Psoas muscle (tissue), 8 donors: ENCODE measurements at places on chromosomes 5 and 9.

GRCh38 chr5:179817470-179817840, 3.2 kb upstream of the SQSTM1 start:
- no peaks in the 10 kb centered on the region for H3K36me3 ChIP-seq
- peak; percentile 50 for DNase-seq
- no peaks in the 10 kb centered on the region for H3K27me3 ChIP-seq
- peaks cover 29% of the 10 kb centered on the region for H3K4me1 ChIP-seq
- peak overlapping the region; percentile 100 for H3K27ac ChIP-seq

DNA sequence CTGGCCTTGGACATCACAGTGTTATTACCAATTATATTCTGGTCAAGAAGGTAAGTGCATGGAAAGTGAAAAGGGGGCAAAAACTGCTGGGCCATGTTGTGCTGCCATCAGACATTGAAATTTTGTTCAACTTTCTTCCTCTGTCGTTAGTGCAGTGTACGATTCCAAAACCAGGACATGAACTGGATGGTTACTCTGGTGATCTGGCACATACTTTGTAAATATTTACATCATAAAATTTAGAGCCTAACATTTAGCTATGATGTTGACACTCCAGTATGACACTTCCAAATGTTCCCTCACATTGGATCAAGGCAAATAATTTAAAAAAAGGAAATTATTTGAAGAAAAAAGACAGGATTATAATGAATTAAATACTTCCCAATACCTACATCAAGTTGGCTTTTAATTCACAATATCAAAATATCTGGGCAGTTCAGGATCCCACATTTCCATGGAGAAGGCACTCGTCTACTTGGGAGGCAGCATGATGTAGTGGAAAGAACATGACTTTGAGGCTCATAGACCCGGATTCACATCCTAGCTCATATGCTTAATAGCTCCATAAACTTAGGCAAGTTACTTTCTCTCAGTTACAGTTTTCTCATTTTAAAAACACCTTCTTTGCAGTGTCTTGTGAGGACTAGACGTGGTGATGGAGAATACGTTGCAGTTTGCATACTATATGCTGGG, 342.5 kb upstream of the MPDZ start:
- H3K36me3 ChIP-seq: no peaks in the 10 kb centered on the region
- peaks cover 19% of the 10 kb centered on the region for H3K4me1 ChIP-seq
- no peaks in the 10 kb centered on the region for H3K27me3 ChIP-seq

DNA sequence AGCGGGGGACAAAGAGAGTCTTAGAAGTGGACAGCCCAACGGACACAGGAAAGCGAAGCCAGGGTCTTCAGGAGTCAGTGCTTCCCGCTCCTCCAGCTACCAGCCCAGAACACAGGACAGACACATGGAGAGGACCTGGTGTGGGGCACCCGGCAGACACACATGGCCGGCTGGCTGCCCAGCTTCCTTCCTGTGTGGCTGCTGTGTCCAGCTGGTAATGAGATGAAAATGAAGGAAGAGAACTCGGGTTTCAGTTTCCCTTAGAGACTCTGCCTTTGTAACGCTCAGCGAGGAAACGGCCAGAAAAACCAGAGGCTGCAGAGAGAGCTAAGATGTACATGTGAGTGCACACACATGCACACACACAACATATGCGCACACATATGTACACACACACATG, 87.5 kb downstream of the SECISBP2 start:
- H3K36me3 ChIP-seq: no peaks in the 10 kb centered on the region
- H3K4me3 ChIP-seq: no peak overlapping the region
- H3K27ac ChIP-seq: no peak overlapping the region
- DNase-seq: peak; percentile 47

DNA sequence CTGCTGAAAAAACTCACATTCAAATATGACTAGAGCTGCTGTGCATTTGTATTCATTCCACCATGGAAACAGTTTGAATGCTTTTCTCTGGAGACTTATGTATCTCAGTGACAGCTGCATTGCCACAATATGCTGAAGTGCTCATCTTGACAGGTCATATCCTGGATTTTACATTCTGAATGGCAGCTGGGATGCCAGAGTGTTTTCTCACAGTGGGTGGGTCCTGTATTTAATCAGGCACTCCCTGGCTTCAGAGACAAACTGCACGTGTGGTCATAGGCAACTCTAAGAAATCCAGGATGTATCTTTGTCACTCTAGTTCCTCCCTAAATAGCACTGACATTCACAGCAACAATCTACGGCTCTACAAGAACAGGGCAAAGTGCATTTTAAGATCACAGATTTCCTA, 75.6 kb downstream of the ST8SIA4 start:
- H3K27ac ChIP-seq: no peak overlapping the region
- no peak overlapping the region for H3K4me3 ChIP-seq
- H3K36me3 ChIP-seq: no peaks in the 10 kb centered on the region
- no peaks in the 10 kb centered on the region for H3K27me3 ChIP-seq
- H3K4me1 ChIP-seq: no peaks in the 10 kb centered on the region
- DNase-seq: no peak

- peaks cover 22% of the 10 kb centered on the region for H3K27me3 ChIP-seq
- no peaks in the 10 kb centered on the region for H3K36me3 ChIP-seq
- H3K4me3 ChIP-seq: no peak overlapping the region
- H3K4me1 ChIP-seq: no peaks in the 10 kb centered on the region
Observed at GRCh38 chr5:76406673-76407072, 3.6 kb downstream of the IQGAP2 start.

DNA sequence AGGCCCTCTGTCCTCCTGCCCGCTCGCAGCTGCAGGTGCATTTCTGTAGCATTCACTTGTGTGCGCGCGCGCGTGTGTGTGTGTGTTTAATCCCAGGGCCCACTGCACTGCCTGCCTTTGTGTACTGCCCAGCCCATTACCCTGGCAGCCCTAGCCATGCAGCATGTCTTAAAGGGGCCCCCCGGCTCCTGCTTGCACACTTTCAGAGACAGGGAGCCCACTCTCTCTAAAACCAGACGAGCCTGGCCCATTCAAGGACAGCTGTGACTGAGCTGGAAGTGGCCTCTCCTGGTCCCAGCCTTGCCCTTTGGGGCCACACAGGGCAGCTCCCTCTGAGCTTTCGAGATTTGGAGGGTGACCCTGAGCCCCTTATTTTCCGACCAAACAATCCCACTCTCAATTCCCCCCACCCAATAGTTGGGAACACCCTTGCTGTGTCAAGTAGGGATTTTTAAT, 98.9 kb downstream of the DAB2IP start:
- no peak overlapping the region for H3K27ac ChIP-seq
- no peaks in the 10 kb centered on the region for H3K27me3 ChIP-seq
- H3K36me3 ChIP-seq: no peaks in the 10 kb centered on the region
- no peak for DNase-seq

- H3K4me3 ChIP-seq: no peak overlapping the region
- no peaks in the 10 kb centered on the region for H3K27me3 ChIP-seq
- H3K4me1 ChIP-seq: peaks cover 5% of the 10 kb centered on the region
- H3K36me3 ChIP-seq: no peaks in the 10 kb centered on the region
- no peak for DNase-seq
- H3K27ac ChIP-seq: no peak overlapping the region
Observed at GRCh38 chr5:78603636-78604175, 44.9 kb downstream of the LHFPL2 start.

DNA sequence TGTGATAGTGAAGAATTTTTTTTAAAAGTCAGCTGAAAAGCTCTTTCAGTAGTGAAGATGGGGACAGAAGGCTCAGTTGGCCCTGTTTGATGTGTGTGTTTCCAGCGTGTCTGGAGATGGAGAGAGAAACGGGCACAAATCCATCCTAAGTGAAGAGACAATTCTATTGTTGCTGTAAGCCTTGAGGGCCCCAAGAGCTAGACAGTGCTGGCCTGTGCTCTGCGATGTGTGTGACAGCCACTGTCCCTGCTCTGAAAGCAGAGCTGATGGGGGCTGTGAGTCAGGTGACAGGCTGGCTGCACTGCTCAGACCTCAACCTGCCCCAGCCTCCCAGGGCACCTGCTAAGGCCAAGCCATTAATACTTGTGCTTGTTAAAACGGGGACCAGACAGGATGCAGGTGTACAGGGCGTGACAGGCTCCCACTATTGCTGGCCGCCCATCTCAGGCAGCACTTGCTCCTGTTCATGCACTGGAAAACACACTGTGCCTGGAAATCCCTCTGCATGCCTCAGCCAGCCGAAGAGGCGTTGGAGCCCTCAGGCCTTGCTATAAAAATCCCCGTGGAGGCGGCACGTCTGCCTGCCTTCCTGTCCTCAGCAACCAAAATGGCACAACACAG, 44.6 kb upstream of the SEMA4D start:
- H3K27ac ChIP-seq: no peak overlapping the region
- DNase-seq: no peak
- no peaks in the 10 kb centered on the region for H3K36me3 ChIP-seq
- no peak overlapping the region for H3K4me3 ChIP-seq
- no peaks in the 10 kb centered on the region for H3K4me1 ChIP-seq

DNA sequence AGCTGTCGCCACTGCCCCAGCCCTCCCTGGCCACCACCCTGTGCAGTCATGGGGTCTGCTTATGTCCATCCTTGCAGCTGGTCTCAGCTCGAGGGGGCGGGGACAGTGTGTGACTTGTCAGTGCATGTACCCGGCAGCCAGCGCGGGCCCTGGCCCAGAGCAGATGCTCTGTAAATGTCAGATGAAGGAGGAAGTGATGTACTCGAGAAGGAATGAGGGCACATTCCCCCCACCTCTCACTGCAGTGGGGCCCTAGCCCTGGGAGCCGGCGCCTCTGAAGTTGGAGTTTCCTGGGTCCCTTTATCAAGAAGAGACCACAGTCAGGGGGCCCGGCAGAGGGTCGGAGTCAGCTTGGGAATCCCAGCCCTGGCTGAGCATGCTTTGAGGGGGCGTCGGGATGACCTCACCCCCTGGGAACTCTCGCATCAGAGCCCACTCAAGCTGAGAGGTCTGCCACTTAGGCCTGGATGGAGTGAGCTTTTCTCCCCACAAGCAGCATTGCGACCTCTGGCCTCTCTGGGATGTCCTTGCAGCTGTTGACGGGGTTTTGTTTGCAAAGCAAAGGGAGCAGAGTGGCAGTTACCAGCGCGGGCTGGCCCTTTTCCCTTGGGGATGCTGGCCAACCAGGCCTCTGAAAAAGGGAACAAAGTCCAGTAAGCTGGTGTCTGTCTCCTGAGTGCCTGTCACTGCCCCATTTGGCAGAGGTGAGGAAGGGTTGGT, 19.0 kb downstream of the NEURL1B start:
- peak; percentile 88 for DNase-seq
- H3K27ac ChIP-seq: peak overlapping the region; percentile 65
- H3K36me3 ChIP-seq: no peaks in the 10 kb centered on the region
- H3K4me3 ChIP-seq: no peak overlapping the region

DNA sequence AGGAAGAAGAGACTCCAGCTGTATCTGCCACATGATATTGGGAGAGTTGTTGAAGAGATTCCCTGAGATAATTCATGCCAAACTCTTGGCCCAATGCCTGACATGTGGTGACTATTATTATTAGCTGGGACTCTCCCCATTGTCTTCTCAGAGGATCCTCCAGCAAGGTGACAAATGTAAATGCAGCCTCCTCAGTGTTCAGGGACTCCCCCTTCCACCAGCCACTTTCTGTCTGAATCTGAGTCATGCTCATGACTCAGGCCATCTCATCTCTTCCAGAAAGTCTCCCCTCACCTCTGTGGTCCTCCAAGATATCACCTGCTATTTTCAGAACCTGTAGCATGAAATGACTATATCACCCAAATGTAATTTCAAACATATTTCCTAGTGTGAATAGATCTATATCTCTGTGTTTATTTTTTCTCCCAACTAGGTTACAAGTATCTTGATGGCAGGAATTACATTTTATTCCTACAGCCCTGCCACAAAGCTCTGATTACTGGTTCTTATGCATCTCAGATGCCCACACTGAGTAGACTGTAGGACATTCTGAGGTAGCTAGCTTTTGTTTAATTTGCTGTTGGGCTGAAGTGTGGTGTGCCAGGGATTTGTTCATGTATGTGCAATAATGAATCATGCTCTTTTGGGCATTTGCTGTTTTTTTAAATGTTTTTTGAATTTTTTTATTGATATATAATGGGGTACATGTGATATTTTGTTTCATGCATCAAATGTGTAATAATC, 126.6 kb upstream of the IL12B start:
- H3K27me3 ChIP-seq: no peaks in the 10 kb centered on the region
- H3K4me1 ChIP-seq: no peaks in the 10 kb centered on the region
- no peak for DNase-seq
- H3K27ac ChIP-seq: no peak overlapping the region
- H3K4me3 ChIP-seq: no peak overlapping the region
- no peaks in the 10 kb centered on the region for H3K36me3 ChIP-seq

GRCh38 chr5:65790371-65791163, 68.6 kb downstream of the NLN start:
- DNase-seq: no peak
- H3K36me3 ChIP-seq: peaks cover 3% of the 10 kb centered on the region
- peaks cover 3% of the 10 kb centered on the region for H3K4me1 ChIP-seq
- no peak overlapping the region for H3K4me3 ChIP-seq

- no peak overlapping the region for H3K4me3 ChIP-seq
- H3K27me3 ChIP-seq: no peaks in the 10 kb centered on the region
- no peaks in the 10 kb centered on the region for H3K4me1 ChIP-seq
Observed at GRCh38 chr5:30401479-30402058, 791.9 kb upstream of the CDH6 start.

GRCh38 chr5:122153774-122154173, 24.4 kb downstream of the ZNF474 start:
- no peaks in the 10 kb centered on the region for H3K36me3 ChIP-seq
- H3K27me3 ChIP-seq: no peaks in the 10 kb centered on the region
- no peak overlapping the region for H3K4me3 ChIP-seq
- no peak for DNase-seq

DNA sequence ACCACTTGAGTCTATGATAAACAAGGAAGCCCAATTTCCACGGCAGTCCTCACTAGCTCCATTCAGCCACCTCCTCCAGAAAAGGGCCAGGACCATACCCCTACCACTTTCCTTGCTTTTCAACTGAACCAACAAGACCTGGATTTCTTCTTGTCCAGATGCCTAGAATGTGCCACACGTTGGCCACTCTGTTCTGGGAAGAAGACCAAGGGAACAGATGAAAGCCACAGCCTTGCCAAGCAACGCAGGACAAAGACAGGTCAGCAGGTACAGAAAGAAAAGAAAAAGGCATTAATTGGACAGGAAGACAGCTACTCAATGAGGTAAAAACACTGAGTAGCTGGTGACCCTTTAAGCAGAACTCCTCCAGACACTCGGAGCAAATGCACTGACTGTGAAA, 2.2 kb downstream of the CCNJL start:
- DNase-seq: no peak
- H3K36me3 ChIP-seq: no peaks in the 10 kb centered on the region
